Lung (tissue), 17 donors: ENCODE measurements at places on chromosomes 1 and 21. TPM values are rescaled to one million over a fixed set of nuclear protein-coding genes. Genes with fewer than 3 reads are reported as not detected.

GRCh38 chr1:6646499-6647148 lies 22.0 kb downstream of the THAP3 start:
- H3K27ac ChIP-seq = no peak overlapping the region
- H3K4me1 ChIP-seq = no peaks in the 10 kb centered on the region
- H3K27me3 ChIP-seq = no peaks in the 10 kb centered on the region
- no peak overlapping the region for H3K4me3 ChIP-seq
- H3K36me3 ChIP-seq = peaks cover 15% of the 10 kb centered on the region

DNA sequence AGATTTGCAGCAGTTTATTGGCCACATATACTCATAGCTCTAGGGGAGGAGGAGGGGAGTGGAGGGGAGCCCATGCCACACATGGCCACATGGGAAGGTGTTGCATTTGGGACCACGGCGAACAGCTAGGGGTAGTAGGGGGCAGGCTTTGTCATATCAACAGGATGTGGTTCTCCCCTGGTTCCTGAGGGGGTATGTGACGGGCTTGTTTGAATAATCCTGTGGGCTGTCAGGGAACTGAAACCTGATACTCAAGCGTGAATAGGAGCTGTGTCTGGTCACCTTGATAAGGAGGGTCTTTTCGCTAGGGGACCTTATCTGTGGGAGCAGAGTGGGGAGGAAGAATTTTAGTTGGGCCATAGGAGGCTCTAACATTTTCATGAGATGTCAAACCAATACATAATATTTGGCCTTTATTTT lies 264.7 kb downstream of the CTH start:
- H3K4me3 ChIP-seq = no peak overlapping the region
- H3K27me3 ChIP-seq = no peaks in the 10 kb centered on the region
- DNase-seq = no peak
- H3K27ac ChIP-seq = no peak overlapping the region
- peaks cover 19% of the 10 kb centered on the region for H3K4me1 ChIP-seq

DNA sequence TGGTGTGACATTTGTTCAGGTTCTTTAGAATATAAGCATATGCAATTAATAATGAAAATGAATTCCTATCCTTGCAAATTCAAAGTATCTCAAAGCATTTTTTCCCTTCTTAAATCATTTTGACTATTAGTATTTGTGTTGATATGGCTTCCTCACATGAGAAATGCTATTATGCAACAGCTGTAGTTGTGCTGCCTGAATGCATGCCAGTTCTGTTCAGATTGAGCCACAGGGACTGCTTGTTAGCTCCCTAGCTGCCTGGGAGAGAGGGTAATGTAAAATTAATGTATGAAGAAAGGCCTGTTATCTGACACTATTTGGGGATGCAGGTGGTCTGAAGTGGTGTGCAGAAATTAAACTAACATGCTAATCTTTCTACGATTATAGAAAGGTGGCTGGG lies 45.5 kb downstream of the CACHD1 start:
- no peak overlapping the region for H3K27ac ChIP-seq
- no peaks in the 10 kb centered on the region for H3K36me3 ChIP-seq
- DNase-seq = peak; percentile 69

DNA sequence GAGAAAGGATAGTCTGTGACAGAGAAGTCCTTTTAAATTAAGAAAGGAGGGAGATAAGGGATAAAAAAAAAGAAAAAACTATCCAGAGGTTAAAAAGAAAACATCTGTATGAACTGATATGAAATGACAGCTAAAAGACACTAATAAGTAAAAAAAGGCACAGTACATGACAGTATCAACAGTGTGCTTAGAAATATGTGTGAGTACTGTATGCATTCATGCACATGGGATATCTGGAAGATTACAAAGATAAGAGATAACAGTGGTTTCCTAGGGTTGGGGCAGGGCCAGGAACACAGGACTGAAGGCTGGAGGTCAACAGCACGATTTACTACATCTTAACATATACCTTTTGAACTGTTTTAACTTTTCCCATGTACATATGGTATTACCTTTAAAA lies 13.3 kb downstream of the PTP4A2 start:
- no peak for DNase-seq
- no peaks in the 10 kb centered on the region for H3K27me3 ChIP-seq
- H3K4me1 ChIP-seq = peaks cover 10% of the 10 kb centered on the region
- peaks cover 2% of the 10 kb centered on the region for H3K36me3 ChIP-seq
- no peak overlapping the region for H3K27ac ChIP-seq

GRCh38 chr1:166391279-166392066 lies 224.7 kb upstream of the FAM78B start:
- no peaks in the 10 kb centered on the region for H3K4me1 ChIP-seq
- H3K27me3 ChIP-seq = peaks cover 2% of the 10 kb centered on the region

- H3K4me1 ChIP-seq = peaks cover 6% of the 10 kb centered on the region
- no peak overlapping the region for H3K4me3 ChIP-seq
- H3K27ac ChIP-seq = no peak overlapping the region
- peaks cover 32% of the 10 kb centered on the region for H3K36me3 ChIP-seq
- H3K27me3 ChIP-seq = no peaks in the 10 kb centered on the region
Measured at GRCh38 chr1:43360616-43361015, 1.8 kb downstream of the CDC20 start.

GRCh38 chr1:27154469-27154990 lies 395 bp downstream of the SLC9A1 start:
- DNase-seq = no peak
- H3K4me3 ChIP-seq = peak overlapping the region; percentile 60
- H3K27ac ChIP-seq = peak overlapping the region; percentile 95
- peaks cover 14% of the 10 kb centered on the region for H3K4me1 ChIP-seq
- H3K27me3 ChIP-seq = no peaks in the 10 kb centered on the region

- no peak for DNase-seq
- H3K27me3 ChIP-seq = no peaks in the 10 kb centered on the region
- H3K36me3 ChIP-seq = no peaks in the 10 kb centered on the region
- H3K4me3 ChIP-seq = no peak overlapping the region
- no peaks in the 10 kb centered on the region for H3K4me1 ChIP-seq
Measured at GRCh38 chr1:198560161-198560560, 19.7 kb upstream of the ATP6V1G3 start.

- no peaks in the 10 kb centered on the region for H3K27me3 ChIP-seq
- no peaks in the 10 kb centered on the region for H3K36me3 ChIP-seq
- H3K27ac ChIP-seq = no peak overlapping the region
Measured at GRCh38 chr1:68227598-68227997, 4.7 kb downstream of the WLS start.

DNA sequence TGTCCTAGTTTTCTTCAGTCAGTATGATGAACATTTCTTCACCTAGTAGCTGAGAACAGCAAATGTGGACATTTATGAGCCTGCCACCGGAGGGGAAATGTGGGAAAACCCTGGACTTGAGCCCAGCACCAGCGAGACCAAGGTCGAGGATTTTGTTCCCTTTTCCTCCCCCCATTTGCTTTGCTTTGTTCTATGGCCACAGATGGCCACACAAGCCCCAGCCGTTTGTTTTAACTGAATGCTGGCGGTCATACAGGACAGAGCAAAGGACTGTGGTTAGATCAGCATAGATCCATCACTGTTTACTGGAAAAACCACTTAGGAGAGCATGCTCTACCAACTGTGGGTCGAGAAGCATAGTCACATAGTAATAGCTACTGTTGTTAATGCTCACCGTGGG lies 20.9 kb downstream of the SH2D2A start:
- H3K27ac ChIP-seq = no peak overlapping the region
- H3K4me3 ChIP-seq = no peak overlapping the region
- peaks cover 54% of the 10 kb centered on the region for H3K36me3 ChIP-seq

DNA sequence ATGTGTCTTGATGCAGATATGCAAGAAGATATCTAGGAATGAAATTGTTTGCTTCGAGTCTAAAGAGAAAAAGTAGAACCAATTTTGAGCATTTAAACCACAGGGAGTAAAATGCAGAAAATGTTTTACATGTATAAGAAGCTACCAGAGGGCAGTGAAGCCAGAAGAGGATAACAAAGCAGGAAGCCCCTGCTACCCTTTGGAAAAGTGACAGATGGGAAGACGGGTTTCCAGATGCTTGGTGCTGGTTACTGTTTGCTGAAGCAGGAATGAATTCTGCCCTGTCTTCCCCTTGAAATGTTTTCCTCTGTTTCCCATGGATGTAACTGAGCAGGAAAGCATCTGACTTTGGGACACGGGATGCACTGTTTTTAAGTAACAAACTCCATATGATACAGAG lies 822.2 kb downstream of the MRPL39 start:
- DNase-seq = no peak
- H3K27me3 ChIP-seq = no peaks in the 10 kb centered on the region
- H3K4me3 ChIP-seq = no peak overlapping the region
- H3K4me1 ChIP-seq = no peaks in the 10 kb centered on the region
- no peak overlapping the region for H3K27ac ChIP-seq
- H3K36me3 ChIP-seq = no peaks in the 10 kb centered on the region

DNA sequence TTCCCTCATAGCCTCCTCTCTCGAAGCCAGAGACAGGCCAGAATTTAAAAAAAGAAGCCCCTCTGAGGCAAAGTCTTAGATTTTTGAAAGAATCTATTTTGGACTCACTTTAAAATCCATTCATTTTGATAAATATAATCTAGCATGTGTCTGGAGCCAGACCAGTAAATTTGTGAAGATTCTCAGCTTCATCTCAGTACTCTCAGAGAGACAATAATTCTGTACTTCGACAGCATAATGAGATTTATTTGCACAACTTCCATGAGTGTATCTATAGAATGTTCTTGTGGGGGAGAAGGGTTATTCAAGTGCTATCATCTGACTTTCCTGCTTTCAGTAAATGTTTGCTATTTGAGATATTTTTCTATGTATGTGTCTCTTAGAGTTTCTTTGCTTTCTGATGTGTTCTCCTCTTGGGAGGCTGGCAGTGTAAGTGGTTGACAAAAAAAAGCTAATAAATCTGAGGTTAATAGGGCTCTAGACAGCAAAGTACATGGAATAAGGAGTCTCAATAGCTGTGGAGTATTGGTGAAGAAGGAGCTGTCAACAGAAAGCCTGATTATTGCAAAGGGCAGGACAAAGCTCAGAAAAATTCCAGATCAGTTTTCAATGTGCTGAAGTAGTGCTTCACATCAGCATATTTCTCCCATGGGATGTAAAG lies 223.0 kb downstream of the PTBP2 start:
- no peaks in the 10 kb centered on the region for H3K4me1 ChIP-seq
- no peak overlapping the region for H3K27ac ChIP-seq
- no peak for DNase-seq
- H3K27me3 ChIP-seq = no peaks in the 10 kb centered on the region

- no peaks in the 10 kb centered on the region for H3K27me3 ChIP-seq
- H3K4me3 ChIP-seq = no peak overlapping the region
- H3K27ac ChIP-seq = peak overlapping the region; percentile 35
- H3K36me3 ChIP-seq = no peaks in the 10 kb centered on the region
- peak; percentile 79 for DNase-seq
Measured at GRCh38 chr1:218588540-218589172, 243.5 kb downstream of the TGFB2 start.

DNA sequence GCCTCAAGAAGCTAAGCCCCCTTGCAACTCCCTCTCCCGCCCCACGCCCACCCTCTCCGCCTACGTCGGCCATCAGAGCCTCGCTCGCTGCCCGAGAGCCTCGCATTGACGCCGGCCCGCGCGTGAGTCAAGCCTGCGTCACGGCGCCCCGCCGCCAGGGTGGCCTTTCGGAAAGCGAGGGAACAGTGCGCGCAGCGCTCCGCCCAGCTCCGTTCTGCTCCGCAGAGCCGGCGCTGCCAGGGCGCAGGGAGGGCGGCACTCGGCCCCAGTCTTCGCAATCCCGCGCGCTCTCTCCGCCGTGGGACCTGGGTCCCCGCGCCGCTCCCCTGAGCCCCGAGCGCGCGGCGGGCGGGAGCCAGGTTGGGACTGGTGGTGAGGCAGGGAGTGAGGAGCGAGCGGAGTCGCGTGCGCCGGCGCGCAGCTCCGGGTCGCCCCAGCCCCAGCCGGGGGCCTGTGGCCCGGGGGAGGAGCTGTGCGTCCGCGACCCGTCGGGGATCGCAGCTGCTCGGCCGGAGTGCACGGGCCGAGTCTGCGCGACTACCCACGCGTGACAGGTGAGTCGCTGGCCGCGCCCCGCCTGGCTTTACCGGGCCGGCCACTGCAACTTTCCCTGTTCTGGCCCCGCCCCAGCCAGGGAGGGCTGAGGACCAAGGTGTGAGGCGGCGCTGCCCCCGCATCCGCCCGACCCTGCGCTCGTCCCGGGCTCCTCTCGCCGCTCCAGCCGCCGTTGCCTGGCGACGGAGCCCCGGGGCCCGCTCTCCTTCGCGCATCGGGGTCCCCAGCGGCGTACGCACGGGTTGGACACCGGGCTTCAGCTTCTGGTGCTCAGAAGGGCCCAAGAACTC lies at the start of gene SLC6A17:
TSS of gene SLC6A17 (plus strand) at position 165 of the 845 bp plus-strand sequence. CDS start 16,436 bp downstream, outside the sequence.
- H3K27ac ChIP-seq = no peak within 1 kb of the TSS
- H3K27me3 ChIP-seq = peaks cover 70% of the 10 kb centered on the region
- no peak within 1 kb of the TSS for H3K4me3 ChIP-seq
- no peak for DNase-seq
- no peaks in the 10 kb centered on the region for H3K36me3 ChIP-seq

DNA sequence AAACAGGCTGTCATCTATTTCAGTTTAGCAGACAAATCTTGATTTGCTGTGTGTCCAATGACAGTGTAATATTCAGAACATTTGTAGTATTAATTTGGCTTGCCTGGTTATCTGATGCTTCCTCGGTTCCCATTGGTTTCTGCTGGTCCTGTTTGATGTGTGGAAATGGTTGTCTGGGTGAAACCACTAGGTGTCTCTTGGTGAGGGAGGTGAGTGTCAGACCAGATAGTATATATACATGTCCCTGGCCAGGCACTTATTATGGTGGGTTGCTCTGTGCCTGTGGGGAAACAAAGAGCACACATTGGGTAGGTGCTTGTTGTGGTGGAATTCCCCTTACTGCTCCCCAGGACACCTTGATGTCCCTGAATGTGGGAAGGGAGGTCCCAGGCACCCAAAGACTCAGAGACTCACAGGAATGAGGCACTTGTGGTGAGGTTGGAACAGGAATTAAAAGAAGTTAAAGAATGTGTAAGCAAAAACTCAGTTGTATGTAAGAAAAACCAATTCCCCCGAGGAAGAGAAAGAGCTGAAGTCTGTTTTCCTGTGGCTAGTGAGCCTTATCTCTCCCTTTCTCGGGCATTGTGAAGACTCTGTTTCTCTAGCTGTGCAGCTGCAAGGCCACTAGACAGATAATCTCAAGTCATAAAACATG lies 1519.1 kb downstream of the BRINP3 start:
- DNase-seq = peak; percentile 0
- H3K27ac ChIP-seq = no peak overlapping the region
- no peaks in the 10 kb centered on the region for H3K27me3 ChIP-seq
- no peak overlapping the region for H3K4me3 ChIP-seq
- no peaks in the 10 kb centered on the region for H3K36me3 ChIP-seq

DNA sequence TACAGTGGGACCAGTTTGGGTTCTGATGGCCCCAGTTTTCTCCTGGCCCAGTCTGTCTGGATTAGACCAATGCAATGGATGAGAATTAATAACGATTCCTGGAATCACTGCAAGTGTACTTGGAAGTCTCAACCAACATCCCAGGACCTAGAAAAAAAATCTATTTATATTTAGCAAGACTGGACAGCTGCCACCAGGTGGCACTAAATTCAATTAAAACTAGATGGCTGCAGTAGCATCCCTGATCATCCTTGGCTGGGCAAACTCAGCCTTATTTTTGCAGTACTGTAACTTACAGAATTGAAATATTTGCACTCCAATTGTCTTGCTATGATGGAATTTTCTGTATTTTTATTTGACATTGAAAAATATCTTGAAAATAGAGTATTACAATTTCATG lies 165.7 kb downstream of the NCAM2 start:
- no peak overlapping the region for H3K27ac ChIP-seq
- H3K27me3 ChIP-seq = no peaks in the 10 kb centered on the region
- peak; percentile 29 for DNase-seq
- no peaks in the 10 kb centered on the region for H3K4me1 ChIP-seq
- no peaks in the 10 kb centered on the region for H3K36me3 ChIP-seq

The NBPF4 gene
- not detected for total RNA-seq

The IL12RB2 gene
- total RNA-seq = 0.40 TPM

The PDPN gene
- total RNA-seq = 60.4 TPM

The SHISA4 gene
- total RNA-seq = 7.2 TPM

The TRAPPC3 gene
- 61.8 TPM for total RNA-seq

The HSF2BP gene
- total RNA-seq = 0.71 TPM
